ENCODE measurements at places on chromosomes 13 and 19.

- ATAC-seq = peak; percentile 42
Observed at GRCh38 chr13:40375489-40376171, 290.8 kb downstream of the FOXO1 start.

DNA sequence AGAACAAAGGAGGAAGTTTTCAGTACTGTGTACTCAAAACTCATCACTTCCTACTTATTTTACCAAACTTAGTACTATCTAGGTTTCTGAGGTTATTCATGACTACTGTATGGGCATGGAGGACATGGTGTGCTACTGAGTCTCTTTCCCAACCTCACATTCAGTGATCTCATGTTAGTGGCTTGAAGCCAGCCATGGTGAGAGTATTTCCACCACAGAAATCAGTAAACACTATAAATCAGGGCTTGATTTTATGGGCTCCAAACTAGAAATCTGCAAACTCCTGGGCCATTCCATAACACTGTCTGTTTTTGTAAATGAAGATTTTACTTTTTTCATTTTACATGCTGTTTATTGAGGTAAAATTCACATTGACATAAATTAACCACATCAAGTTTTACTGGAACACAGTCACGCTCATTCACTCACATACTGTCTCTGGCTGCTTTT is 19.7 kb downstream of the MED26 start:
- ATAC-seq = peak; percentile 92

DNA sequence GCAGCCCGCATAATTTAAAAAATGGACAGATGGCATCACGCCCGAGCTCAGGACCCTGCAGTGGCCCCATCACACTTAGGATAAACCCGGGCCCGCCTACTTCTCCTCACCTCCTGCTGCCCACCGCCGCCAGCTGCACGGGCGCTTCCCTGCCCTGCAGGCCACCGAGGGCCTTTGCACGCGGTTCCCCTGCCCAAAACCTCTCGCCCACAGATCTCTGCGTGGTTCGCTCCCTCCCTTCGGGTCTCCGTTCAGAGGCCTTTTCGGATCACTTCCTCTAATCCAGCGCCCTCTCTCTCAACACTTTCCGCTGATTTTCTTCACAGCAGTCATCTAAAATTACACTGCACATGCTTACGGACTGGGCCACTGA is 1.8 kb downstream of the SHISA7 start:
- ATAC-seq = no peak

GRCh38 chr13:100298691-100299090 is 209.8 kb downstream of the PCCA start:
- no peak for ATAC-seq

GRCh38 chr13:95250961-95251360 is 50.3 kb downstream of the ABCC4 start:
- no peak for ATAC-seq

DNA sequence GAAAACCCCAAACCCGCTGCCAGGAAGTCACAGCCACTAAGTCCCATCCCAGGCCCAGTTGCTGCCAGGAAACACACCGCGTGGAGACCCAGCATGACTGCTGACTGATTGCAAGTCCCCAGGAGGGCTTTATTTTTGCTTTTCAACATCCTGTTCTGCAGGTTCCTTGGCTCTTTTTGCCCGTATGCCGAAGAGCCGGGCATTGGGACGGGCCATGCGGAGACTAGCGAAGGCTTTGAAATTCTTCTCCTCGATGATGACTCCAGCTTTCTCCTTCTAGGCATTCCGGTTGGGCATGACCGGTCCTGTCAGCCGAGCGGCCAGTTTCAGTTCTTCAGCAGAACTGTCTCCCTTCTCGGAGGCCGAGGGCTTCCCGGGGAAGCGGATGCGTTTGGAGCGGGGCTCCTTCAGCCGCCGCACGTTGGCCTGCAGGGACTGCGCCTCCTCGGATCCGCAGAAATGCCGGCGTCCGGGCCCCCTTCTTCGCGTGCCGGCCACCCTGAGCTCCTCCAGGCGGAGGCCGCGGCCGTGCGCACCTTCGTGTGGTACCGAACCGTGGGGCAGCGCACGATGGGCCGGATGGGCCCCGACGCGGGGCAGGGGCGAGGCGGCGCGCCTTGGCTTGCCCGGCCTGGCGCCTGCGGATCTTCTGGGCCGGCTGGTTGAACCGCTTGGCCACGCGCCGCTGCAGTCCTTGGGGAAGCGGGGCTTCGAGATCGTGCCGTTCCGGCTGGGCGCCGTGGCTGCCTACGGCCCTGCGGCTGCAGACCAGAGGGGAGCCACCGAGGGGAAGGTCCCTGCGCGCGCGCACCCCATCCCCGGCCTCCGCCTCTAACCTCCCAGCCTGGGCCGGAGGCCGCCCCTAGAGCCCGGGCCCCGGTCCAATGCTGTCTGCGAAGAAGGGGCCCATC is 15.2 kb downstream of the ZSCAN5C start:
- no peak for ATAC-seq

DNA sequence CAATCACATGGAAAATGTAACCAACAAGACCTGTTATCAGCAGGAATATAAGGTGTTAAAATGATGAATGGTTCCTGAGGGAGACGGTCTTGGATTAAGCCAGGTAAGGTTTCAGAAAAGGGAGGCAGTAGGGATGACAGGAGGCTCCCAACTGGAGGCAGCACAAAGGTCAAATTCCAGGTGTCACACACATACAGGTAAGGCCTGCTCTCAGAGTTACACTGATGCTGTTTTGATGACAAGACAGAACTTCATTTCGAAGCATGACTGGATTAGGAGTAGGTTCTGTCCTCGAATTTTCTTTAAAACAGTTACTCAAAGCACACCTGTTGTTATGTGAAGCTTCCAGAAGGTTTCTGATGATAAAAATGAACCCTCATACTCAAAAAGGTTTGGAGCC is 7.4 kb downstream of the MED26 start:
- ATAC-seq = no peak

DNA sequence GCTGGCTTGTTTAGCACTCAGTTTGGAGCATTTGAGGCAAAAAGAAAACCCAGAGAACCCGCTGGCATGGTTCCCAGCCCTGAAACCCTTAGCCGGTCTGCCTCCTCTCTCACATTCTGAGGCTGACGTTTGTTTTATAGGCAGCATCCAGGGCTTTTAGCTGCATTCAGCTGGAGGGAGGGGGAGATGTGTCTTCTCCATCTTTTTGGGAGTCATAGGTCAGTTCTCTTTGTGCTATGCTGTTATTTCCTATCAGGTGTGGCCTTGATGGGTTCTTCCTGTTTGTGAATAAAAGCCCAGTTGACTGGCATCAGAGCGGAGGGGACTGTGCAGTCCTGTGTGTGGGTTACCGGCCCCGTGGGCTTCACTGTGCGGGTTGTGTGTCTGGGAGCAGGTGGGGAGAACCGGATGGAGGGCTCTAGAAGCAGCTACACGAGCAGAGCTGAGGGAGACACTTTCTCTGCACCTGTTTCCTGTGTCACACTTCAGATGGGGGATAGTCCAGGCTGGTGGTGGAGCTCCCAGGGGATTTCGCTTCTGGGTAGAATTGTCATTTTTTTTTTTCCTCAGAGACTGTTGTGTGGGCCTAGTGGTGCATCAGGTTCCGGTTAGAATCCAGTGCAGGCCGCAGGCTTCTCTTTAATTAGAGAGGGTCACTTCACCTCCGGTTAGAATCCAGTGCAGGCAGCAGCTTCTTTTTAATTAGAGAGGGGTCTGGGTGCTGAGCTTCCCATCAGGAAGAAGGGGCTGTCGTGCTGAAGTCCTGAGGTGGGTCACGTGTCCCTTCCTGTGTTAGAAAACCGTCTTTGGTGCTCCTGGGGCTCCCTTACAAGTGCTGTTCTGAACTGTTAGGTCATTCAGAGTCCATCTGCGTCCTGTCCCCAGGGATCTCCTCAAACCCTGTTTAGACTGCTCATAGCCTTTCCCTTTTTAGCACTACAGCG is 69.6 kb downstream of the ARHGEF7 start:
- ATAC-seq = no peak

DNA sequence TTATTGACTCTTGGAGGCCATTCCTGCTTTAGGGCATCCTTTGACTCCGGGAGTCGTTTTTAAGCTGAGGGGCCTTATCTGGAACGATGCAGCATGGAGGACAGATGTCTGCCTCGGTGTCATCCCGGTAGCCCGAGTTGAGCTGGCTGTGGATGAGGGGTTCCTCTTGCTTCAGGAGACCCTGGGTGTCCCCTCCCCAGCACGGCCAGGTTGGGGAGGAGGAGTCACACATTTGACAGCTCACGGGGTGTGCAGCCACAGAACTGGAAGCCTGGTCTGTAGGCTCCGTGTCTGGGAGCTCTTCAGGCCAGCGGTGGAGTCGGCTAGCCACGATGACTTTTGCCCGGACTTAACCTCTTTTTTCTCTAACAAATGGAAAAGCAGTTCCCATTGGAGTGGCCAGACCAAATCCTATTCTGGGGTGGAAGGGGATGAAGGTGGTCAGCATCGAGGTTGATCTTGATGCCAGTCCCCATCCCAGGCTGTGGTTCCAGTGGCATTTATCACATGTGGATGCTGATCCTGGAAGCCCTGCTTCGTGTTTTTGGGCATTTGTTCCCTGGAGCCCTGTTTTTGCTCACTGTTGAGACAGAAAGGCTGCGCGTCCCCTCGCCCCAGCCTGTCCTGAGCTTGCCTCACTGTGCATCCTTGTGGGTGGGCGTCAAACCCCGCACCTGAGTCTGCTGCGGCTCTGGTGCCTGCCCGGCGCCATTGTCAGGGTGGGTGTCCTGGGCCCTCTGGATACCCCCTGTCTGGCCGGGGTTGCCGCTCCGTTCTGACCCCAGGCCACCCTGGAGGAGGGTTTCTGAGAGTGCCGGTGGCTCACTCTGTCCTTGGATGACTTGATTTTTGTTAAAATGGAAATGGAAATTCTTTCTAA is 12.0 kb downstream of the TFDP1 start:
- ATAC-seq = no peak

DNA sequence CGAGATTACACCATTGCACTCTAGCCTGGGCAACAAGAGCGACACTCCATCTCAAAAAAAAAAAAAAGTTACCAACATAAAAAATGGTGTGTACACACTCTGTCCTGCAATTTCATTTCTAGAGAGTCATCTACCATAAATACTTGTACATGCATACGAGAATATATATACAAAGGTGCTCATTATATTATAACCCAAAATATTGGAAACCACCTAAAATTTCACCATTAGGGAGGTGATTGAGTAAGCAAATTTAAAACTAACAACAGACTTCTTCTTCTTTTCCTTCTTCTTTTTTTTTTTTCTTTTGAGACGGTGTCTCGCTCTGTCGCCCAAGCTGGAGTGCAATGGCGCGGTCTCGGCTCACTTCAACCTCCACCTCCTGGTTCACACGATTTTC is 7.4 kb upstream of the C5AR1 start:
- no peak for ATAC-seq

GRCh38 chr19:58586133-58586765 is 13.1 kb upstream of the MZF1 start:
- ATAC-seq = no peak

- no peak for ATAC-seq
Observed at GRCh38 chr19:31658993-31659896, 310.0 kb upstream of the TSHZ3 start.

GRCh38 chr13:85650613-85651012 is 148.6 kb downstream of the SLITRK6 start:
- no peak for ATAC-seq

DNA sequence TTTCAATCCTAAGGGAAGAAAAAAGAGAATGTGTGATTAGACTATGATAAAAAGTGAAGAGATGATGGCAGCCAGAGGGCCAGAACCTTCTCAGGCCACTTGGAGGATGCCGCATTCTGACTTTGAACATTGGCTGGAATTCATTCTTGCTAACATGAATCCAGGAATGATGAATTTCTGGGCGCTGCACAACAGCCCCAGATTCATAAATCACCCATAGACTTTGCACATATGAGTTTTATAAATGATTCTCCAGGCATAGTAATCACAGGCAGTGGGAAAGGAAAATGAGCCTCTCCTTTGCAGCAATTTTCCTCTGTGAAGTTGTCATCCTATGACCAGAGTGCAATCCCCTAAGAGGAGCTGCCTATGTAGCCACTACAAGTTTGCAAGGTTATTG is 555.4 kb downstream of the KCTD12 start:
- ATAC-seq = no peak

DNA sequence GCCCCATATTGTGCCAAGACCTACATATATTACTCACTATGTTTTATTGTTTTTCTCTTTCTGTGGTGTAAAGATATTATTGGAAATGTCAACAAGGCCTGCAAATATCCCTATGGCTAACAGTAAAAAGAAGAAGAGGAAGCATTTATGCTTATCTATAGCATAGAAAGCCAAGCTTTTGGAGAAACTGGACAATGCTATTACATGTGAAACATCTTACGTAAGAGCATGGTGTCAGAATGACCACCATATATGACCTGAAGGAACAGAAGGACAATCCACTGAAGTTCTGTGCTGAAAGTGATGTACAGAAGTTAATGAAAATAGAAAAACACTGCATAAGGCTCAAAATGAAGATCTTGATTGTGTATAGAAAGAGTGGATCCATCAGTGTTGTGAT is 145.2 kb downstream of the KCTD12 start:
- no peak for ATAC-seq

GRCh38 chr19:46935066-46935663 is 74.4 kb downstream of the ARHGAP35 start:
- ATAC-seq = no peak

DNA sequence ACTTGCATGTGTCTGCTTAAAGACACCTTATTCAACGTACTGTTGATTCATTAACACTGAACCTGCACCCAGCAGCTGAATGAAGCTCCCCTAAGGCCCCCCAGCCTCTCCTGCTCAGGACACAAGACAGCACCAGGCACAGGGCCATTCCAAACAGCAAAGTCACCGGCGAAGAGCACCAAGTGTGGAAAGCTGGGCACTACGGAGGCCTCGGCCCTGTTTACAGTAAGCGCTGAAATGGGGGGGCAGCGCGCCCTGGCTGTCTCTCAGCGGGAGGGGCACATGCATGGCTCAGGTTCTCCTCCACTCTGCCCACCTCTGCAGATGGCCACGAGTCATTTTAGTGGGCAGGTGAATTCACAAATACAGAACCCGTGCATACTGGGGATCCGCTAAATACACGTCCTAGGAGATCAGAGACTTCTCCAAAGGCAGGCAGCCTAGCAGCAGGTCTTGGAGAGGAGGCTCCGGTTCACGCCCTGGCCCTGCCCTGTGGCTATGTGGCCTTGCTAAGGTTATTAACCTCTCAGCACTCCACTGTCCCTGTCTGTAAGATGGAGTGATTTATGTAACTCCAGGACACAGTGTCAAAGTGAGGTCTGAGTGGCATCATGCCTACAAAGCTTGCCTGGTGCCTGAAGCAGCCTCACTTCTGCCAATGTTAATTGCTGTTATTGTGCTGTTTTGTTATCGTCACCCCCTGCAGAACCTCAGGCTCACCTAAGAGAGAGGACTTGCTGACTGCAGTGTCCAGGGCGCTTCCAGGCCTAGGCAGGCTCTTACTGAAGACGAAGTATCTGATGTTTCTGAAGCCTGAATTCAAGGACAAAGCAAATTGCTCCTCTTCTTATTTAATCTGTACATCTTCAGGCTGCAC is 207.4 kb upstream of the SOX1 start:
- no peak for ATAC-seq

DNA sequence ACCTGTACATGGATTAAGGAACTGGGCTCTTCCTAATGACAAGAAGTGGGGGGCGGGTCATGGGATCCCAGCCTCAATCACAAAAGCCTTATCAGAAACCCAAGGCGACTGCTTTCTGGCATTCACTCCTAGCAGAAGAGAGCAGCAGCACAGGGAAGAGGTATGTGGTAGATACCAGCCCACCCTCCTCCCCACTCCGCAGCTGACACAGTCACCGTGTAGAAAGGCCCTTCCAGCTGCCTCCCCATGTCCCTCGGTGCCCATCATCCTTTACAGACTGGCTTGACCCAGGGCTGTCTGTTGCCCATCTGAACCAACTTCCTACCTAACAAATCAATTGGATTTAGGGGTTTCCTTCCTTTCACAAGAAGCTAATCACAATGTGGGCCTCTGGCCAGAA is 3.1 kb upstream of the DHRS12 start:
- ATAC-seq = no peak

Measured in gastroesophageal sphincter (tissue), 4 donors.